Smooth muscle cell of the pulmonary artery (primary cell): ENCODE measurements at places on chromosomes 13 and 19. TPM values are rescaled to one million over a fixed set of nuclear protein-coding genes. Genes with fewer than 3 reads are reported as not detected.

Gene MISP3
- 0.89 and 1.6 TPM in 2 replicates for total RNA-seq

Gene C13orf42
- not detected in 2 replicates for total RNA-seq

Gene CYP2F1
- not detected in 2 replicates for total RNA-seq

Gene OR7A5
- not detected in 2 replicates for total RNA-seq

Gene UNC13A
- total RNA-seq, result 5.4 and 6.5 TPM in 2 replicates
